ENCODE measurements at places on chromosomes 16 and 17.

- DNase-seq = no peak
Measured at GRCh38 chr16:51524070-51524469, 373.0 kb upstream of the SALL1 start.

DNA sequence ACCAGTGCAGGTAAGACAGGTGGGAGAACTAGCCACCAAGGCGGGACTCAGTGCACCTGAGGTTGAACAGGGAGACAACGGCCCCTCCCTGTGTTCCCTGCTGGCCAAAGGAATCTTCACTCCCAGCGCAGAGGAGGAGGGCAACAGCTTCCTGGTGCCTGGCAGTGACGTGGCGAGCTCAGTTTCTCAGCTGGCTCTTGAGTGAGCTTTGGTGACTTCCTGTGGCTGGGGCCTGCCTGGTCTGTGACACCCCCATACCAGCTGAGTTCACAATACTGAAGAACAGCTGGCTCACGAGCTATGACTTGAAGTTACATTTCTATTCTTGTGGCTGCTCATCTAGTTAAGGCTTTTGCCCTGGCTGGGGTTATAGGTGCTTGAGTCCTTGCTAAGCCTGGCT, 26.1 kb downstream of the WNT9B start:
- no peak for DNase-seq

GRCh38 chr17:79761894-79762589, 15.9 kb upstream of the CBX2 start:
- DNase-seq = no peak

- DNase-seq = no peak
Measured at GRCh38 chr17:18860161-18860972, 2.4 kb downstream of the PRPSAP2 start.

- no peak for DNase-seq
Measured at GRCh38 chr16:17696616-17697015, 225.9 kb upstream of the XYLT1 start.

DNA sequence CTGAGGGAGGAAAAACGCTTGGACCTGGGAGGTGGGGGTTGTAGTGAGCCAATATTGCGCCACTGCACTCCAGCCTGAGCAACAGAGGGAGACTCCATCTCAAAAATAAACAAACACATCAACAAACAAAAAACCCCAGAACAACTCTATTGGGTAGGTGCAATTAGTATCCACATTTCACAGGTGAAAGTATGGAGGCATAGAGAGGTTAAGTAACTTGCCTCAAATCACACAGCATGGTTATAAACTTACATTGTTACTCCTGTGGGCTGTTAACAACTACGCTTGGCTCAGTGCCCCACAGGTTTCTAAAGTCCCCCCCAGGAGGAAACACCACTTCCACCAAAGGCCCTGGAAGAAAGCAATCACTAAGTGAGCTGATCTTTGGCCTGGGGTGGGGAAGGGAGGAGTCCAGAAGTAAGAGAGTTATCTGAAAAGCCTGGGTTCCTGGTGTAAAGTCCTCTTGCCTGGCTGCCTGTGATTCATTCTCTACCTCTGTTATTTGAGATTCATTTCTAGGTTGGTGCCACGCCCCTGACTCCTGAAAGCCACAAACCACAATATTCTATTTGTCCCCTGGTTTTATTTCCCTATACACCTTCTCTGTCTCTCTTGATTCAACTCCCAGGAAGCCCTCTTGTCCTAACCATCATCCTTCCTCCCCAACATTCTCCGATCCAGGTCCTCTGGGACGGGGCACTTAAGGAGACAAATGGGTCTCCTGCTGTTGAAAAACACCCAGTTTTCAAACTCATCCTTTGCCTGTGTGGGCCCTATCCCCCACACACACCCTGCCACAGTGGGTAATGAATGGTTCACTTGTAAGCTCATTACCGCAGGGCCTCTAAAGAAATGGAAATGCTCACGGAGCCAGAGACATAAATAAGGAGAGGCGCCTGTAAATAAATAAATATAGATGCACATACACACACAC, 195.4 kb downstream of the XYLT1 start:
- DNase-seq = no peak

- DNase-seq = no peak
Measured at GRCh38 chr17:74415608-74416396, 16.1 kb upstream of the GPRC5C start.

- DNase-seq = no peak
Measured at GRCh38 chr16:12062343-12063003, 85.9 kb downstream of the SNX29 start.

- no peak for DNase-seq
Measured at GRCh38 chr16:12215277-12216105, 239.0 kb downstream of the SNX29 start.

GRCh38 chr17:247767-248166, 66.3 kb upstream of the DOC2B start:
- DNase-seq = no peak

DNA sequence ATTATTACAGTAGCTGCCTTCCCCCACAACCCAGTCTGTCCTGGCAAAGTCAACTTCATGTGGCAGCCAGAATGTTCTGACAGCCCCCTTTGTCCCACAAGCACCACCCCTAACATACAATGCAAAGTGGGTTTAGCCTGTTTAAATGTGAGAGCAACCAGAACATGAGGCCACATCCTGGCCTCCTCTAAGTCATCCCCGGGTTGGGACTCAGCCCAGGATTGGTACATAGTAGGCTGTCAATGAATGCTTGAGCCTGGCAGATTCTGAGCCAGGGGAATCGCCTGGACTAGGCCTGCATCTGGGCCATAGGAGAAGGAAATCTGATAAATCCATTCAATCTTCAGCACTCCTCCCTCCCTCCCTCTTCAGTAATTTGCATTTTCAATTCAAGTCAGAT, 4.3 kb upstream of the ITGA3 start:
- no peak for DNase-seq

DNA sequence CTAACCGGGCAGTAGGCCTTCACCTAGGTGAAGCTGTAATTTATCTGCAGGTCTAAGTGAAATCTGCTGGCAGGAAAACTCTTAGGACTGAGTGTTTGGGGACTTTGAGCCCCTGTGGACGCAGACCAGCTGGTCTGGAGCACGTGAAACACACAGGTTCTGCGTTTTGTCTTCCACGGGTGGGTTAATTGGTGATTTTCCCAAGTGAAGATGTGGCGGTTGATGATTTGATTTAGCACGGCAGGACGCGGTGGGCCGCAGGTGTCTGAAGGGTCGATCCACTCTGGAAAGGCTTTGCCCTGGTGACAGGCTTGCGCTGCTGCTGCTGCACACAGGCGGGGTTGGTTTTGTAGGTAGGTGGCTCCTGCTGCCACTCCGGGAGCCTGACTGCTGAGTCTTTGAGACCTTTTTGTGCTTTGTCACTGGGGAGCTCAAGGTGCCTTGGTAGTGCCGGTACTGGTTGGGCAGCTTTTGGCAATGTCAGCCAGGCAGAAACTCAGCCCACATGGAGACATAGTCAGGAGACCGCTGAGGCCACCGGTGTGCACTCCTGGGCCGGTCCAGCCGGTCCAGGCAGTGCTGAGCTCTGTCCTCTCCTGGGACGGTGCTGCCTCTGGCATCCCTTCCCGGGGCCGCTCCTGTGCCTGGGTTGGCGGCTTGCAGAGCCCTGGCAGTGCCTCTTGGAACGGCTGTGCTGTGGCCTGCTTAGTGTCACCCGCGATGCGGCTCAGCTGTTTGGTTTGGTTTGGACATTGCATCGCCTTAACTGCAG, 2.3 kb downstream of the BAIAP2 start:
- DNase-seq = no peak

DNA sequence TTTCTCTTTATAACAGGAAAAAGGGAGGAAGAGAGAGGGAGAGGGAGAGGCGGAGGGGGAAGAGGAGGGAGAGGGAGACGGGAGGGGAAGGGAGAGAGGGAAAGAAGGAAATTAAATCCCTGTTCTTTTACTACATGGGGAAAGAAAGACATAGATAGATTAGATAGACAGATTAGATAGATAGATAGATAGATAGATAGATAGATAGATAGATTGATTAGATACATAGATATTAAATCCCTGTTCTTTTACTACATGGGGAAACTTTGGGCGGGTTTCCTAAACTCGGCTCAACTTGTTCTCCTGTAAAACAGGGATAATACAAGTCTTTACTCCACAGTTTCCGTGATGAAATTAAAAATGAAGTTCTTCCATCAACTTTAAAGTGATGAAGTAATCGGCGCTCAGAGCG, 661 bp downstream of the RFWD3 start:
- DNase-seq = no peak

- DNase-seq = no peak
Measured at GRCh38 chr17:79000396-79001189, 9.0 kb downstream of the CANT1 start.

DNA sequence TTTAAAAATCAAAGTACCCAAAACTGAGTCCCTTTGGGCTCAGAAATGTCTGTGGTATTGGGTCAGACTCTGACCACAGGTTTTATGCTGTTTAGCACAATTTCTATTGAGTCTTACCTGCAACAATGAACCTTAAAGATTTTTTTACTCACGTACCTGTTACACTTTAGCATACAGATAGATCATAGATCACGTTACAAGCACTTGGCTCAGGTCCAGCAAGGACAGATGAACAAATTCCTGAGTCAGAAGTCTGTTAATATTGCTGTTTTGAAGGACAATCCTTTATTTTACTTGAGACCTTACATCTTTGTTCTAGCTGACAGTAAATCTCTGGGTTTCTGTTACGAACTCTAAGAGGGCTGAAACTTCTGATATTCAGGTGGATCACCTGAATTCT, 12.8 kb downstream of the SLC7A6OS start:
- no peak for DNase-seq

DNA sequence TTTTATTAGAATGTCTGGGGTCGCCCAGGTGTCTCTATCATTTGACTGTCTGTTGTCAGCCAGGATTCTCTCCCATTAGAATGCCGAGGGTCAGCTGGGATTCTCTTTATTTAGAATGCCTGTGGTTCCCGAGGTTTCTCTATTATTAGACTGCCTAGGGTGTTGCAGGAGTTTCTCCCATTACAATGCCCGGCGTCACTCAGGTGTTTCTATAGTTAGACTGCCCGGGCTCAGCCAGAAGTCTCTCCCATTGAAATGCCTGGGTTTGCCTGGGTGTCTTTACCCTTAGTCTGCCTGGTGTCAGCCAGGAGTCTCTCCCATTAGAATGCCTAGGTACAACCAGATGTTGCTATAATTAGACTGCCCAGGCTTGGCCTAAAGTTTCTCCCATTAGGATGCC, 2252.0 kb downstream of the TP53TG3F start:
- no peak for DNase-seq

DNA sequence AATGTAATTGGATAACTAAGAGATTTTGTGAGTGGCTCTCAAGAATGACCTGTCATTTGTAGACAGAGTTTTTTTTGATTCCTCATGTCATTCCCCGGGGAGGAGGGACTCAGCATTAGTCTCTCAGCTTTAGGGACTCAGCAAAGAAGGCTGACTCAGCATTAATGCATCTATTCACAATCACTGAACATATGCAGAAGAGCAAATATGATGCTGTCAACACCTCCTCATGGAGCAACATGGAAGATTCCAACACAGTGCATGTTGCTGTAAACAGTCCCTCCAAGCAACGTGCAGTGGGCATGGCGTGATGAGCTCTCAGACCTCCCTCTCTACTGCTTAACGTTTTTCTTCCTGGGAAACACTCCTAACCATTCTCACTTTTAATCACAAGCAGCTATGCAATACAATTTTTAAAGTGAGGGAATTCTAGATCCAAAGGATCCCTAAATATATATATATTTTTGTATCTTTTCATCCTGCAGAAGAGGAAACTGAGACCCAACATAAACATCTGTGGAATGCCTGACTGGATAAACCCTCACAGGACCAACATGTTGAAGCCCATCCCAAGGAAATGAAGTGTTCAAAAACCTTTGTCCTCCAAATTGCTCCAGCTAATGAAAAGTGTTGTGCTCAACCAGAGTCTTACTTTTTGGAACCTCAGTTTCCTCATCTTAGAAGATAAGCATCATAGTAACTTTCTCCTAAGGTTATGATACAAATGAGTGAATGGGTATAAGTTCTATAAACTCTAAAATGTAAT, 38.9 kb downstream of the TMEM100 start:
- no peak for DNase-seq

DNA sequence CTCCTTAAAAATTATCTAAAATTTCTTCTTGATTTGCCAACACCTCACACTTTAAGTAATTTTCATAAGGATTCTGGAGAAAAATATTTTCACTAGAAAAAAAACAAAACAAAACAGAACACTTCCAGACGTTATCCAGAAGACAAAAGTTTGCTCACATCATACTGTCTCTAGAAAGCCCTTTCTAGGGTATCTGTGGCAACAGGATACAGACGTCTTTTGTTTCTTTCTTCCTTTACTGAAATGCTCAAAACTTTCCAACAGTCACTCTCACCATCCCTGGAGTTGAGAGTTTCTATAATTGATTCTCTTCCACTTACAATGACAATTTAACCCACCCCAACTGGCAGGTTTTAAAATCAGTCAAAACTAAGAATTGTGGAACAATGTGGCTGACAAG, 2.6 kb downstream of the ZC3H7A start:
- no peak for DNase-seq

- no peak for DNase-seq
Measured at GRCh38 chr16:89187770-89188392, 12.5 kb downstream of the SLC22A31 start.

DNA sequence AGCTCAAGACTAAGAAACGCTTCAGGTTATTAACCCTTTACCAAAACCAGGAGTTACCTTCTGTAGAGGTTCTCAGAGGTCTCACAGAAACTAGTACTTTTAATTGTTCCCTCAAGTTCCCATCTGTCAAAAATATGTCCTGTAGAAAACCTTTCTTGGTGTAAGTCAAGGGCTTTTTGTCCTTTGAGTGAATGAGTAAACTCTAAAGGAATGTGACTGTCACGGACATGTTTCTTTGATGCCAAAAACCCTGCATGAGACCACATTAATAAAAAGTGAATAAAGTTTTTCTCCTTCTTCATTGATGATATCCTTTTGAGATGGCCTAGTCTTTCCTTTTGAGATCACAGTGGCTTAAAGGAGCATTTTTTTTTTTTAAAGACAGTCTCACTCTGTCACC, 102.9 kb downstream of the NLK start:
- DNase-seq = no peak

- no peak for DNase-seq
Measured at GRCh38 chr16:2692948-2693651, 10.8 kb downstream of the KCTD5 start.

- DNase-seq = no peak
Measured at GRCh38 chr16:19138601-19139000, 24.8 kb downstream of the ITPRIPL2 start.

GRCh38 chr17:49637050-49637449, 40.8 kb downstream of the SPOP start:
- DNase-seq = no peak

GRCh38 chr17:48751172-48751571, 22.6 kb upstream of the HOXB13 start:
- no peak for DNase-seq

Data from iPS DF 19.7 (cell line).